ENCODE measurements at places on chromosomes 4 and X.
A peak's percentile ranks its signal among the peaks of the same experiment; 100 is the strongest.

GRCh38 chr4:27005501-27005900 lies 144.9 kb downstream of the STIM2 start:
- DNase-seq: peak; percentile 83

DNA sequence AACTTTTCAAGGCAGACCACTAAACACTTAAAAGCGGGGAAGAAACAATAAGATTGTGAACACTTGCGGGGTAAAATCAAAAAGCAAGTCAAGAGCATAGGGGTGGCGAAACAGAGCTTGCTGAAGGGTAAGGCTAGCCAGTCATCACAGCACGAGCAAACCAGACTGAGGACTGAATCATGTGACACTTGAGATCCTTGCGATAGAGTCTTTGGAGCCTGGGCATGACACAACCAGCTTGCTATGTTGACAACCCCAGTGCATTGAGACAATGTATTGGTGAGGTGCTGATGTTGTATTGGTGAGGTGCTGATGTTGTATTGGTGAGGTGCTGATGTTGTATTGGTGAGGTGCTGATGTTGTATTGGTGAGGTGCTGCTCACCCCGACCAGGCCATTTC lies 72.3 kb downstream of the SLIT2 start:
- DNase-seq: no peak

GRCh38 chr4:104381729-104382128 lies 113.0 kb downstream of the CXXC4 start:
- DNase-seq: no peak

DNA sequence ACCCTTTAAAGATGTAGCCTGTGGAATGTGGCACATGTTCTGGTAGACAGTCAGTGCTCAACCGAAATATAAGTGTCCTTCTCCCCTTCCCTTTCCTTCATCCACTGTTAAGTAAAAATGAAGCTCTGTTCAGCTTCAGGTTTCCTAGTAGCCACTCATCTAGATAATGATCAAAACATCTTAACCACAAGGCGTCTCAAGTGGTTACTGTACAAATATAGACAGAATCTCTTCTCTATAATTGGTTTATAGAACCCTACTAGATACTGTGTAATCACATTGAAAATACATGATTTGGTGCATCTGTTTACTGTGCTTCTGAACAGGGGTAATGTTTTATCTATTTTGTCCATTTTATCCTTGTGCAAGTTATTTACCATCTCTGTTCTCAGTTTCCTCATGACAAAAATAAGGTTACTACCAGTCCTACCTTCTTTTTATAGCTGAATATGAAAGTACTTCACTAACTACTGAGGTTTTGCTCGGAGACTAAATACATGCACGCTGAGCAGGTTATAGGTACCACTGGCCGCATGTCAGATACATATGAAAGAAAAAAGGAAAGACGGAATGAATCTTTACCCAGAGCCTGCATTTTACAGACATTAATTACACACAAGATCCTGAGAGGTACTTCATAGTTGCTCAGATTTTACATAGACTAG lies 20.3 kb upstream of the SLC25A4 start:
- DNase-seq: no peak

GRCh38 chr4:148116969-148117368 lies 325.2 kb downstream of the NR3C2 start:
- no peak for DNase-seq

GRCh38 chrX:112512509-112512908 lies 167.2 kb downstream of the LHFPL1 start:
- no peak for DNase-seq

DNA sequence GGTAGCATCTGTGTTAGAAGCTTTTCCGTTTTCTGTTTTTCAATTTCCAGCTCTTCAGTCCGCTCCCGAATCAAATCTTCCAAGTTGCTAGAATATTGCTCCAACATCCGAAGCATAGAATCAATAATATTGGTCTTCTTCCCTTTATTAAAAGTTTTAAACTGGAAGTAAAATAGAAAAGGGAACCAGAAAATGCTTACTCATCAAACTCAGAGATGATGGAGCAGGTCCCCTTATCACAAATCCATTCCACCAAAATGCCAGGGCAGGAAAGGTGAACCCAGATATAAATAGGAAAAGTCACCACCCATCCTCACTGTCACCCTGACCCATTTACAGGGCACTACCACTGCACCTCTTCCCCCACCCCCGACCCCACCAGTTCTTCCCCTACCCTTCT lies 89.0 kb downstream of the GUCY2F start:
- no peak for DNase-seq

DNA sequence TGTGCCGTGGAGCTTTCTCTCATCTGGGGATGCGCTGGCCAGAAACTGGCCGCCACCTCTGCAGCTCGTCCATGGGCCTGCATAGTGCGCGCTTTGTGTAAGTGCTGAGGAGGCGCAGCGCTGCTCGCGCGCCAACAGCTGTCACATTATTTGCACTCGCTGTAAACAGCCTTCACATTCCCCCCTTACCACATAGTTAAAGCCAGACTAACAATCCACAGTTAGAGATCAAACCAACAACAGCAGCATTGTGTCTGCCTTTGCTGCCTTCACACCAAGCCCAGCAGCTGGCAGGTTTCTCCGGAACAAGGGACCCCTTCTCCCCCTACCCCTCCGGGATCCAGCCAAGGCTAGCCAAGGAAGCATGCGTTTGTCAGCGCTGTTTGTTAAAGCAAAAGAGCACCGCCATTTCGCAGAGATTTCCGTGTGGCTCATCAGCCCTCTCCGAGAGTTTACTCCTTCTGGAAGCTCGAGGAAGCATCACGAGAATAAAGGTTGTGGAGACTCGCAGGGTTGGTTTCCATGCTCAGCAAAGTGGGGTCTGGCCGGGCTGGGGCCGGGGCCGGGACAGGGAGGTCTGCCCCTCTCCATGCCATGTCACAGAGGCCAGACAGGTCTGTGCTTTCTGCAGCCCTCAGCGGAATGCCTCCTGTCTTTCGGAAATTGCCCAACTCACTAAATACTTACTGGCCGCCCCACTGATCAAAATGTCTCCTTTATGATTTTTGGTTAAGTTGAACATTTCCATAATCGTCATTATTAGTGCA lies 11.0 kb downstream of the BCOR start:
- DNase-seq: no peak

DNA sequence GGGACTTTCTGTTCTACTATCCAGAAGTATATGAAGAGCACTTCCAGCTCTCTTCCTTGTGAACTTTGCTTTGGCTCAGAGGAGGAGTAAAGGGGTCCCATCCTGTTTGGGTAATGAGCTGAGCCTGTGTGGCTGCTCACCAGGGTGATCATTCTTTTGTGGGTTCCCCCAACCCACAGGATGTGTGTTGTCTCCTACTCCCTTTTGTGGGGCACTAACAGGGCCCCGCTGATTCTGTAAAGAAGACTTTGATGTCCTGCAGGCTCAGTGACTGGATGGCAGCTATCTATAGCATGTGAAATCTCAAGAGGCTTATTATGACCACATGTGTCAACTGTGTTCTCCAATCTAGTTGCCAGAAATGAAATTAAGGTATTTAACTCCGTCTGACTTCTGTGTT lies 40.8 kb downstream of the ZNF518B start:
- DNase-seq: no peak

GRCh38 chrX:45619290-45619689 lies 418.6 kb upstream of the DIPK2B start:
- peak; percentile 86 for DNase-seq

DNA sequence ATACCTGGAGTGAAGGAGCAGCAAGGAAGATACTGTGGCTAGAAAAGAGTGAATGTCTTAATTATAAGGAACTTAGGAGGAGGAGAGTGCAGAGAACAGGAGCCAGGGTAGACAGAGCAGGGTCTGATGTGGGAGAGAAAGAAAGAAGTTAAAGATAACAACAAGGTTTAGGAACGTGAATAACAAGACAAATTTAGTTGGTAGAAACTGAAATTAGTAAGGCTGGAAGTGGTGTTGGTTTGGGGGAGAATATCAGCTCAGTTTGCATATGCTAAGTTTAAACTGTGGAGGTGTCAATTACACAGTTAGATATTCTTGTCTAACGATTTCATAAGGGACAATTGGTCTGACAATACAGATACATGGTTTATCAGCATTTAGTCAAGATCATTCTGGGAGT lies 1123.7 kb upstream of the PABPC4L start:
- DNase-seq: no peak

DNA sequence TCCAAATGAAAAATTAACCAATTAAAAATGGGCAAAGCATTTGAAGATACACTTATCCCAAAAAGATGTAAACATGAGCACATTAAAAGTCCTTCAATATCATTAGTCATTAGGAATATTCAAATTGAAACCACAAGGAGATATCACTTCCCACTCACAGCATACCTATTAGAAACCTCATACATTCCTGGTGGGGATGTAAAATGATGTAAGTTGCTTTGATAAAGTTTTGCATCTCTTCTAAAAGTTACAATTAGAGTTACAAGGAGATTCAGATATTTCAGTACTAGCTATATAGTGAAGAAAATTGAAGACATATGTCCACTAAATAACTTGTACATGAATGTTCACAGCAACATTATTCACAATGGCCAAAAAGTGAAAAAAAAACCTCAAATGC lies 1109.3 kb upstream of the LCORL start:
- peak; percentile 71 for DNase-seq

GRCh38 chr4:152628128-152628527 lies 51.7 kb downstream of the TMEM154 start:
- no peak for DNase-seq

GRCh38 chr4:2402048-2402842 lies 16.2 kb downstream of the ZFYVE28 start:
- peak; percentile 40 for DNase-seq

GRCh38 chr4:7828011-7828720 lies 111.5 kb downstream of the AFAP1 start:
- DNase-seq: peak; percentile 100

DNA sequence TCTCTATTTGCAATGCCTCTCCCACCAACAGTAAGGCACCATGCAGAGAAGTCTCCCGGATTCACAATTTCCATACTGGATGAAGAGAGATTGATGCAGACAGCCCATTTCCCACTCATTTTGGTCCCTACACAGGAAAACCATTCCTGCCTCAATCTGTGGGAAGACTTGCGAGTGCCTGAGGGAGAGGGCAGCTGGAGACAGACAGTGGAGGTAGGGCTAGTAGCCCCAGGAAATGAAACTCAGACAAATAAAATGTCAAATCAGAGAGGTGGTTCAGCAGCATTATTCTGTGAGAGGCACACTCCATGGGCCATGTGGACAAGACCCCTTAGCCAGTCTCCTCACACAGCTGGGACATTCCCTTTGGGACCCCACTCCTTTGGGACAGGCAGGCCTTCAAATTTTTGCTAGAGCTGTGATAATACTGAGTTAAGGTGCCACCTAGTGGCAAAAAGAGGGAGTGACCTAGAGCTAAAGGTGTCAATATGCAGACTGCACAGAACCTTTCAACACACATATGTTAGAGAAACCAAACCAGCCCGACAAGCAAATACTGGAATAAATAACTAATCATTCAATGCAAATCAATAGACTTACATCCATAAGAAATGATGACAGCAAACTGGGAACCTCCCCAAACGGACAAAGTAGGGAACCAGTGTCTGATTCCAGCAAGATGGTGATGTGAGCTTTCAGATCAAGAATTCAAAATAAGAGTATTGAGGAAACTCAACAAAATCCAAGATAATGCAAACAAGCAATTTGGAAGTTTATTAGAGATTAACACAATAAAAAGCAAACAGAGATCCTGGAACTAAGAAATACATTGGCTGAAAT lies 1865.3 kb upstream of the AGA start:
- peak; percentile 26 for DNase-seq

Data from choroid plexus epithelial cell (primary cell).